ENCODE measurements at places on chromosomes 5 and 9.

DNA sequence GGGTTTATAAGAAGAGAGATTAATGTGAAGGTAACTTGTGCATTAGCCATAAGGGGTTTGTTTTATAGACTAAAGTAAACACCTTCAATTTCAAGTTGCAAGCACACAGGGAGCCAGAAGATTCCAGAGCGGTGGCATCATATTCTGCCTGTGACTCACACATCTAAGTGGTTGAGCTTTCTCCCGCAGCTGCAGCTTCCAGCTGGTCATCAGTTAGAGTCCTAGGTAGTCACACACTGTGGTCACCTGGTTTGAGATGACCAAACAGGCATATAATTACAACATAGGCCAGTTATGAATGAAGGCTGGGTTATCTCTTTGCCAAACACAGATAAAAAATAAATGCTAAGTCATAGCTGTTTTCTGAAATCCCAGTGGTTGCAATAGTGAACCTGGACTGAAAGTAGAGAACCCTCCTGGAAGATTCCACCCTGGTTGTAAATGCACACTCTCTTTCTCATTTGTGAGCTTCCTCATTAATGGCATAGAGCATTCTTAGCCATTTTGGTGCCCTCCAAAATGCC lies 171.3 kb downstream of the GDNF start:
- no peak for DNase-seq

- DNase-seq, result no peak
Observed at GRCh38 chr5:152282331-152282730, 122.7 kb downstream of the NMUR2 start.

DNA sequence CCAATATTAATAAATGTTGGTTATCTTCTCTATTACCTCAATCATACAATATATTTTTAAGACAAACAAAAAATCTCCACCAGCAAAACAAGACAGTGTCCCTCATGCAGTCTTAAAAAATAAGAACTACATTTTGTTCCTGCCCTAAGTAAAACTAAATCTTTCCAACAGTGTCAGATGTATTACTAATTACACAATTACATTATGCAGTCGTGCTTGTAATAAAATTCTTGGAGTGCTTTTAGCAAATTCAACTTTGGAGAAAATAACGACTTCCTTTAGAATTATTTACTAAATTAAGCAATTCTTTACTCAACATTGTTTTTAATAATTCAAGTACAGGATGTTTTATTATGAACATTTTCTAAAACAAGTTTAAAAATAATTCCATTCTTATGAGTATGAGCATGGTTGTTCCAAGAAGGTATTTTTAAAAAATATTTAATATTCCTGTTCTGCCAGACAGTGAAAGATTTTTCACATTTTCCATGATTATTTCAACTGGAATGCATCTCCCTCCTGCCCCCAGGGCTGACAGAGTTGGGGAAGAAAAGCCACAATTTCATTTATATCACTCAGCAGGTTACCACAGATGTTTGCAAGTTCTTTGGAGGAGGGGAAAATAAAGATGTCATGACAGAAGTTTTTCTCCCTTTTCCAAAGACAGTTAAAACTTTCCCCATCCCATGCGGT lies 137.9 kb downstream of the FAM114A2 start:
- no peak for DNase-seq

- no peak for DNase-seq
Observed at GRCh38 chr9:134024214-134024792, 978 bp upstream of the BRD3OS start.

- DNase-seq, result no peak
Observed at GRCh38 chr5:126007841-126008240, 415.4 kb upstream of the GRAMD2B start.

DNA sequence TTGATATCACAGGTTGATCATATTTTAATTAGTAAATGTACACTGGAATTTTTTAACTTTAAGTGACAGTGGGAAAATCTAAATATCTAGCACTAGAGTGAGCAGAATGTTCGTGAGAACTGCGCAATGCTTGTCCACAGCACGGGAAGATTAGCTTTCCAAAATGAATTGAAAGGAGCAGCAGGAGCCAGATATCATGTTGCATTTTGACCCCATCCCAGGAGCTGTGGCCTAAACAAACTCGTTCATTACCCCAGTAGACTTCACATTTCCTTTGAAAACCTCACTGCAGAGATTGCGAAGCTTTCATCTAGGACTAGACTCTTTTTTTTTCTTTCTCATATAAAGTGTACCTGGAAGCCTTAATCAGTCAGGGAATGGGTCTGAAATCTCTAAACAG lies 525.8 kb downstream of the CTNND2 start:
- DNase-seq, result no peak

GRCh38 chr5:35103637-35104299 lies 56.0 kb upstream of the AGXT2 start:
- DNase-seq, result no peak

GRCh38 chr5:6686915-6687409 lies 26.3 kb upstream of the TENT4A start:
- DNase-seq, result no peak

GRCh38 chr5:136053336-136054141 lies 24.8 kb downstream of the TGFBI start:
- no peak for DNase-seq

GRCh38 chr5:96146675-96147074 lies 185.0 kb upstream of the ELL2 start:
- no peak for DNase-seq

- no peak for DNase-seq
Observed at GRCh38 chr9:13991395-13991794, 322.5 kb downstream of the NFIB start.

DNA sequence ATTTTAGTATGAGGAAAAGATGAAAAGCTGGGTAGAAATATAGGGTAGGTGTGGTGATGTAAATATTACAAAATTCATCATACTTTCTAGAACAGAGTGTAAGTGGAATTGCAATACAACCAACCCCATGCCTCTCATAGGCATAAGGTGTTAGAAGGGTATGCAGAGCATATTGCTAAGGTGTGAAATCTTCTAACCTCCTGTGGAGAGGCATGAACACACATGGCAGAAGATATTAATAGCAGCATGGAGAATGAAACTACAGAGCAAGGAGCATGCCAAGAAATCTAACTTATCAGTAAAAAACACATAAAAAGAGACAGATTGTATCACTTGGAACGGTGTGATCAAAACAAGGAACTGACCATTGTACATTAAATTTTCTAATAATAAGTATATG lies 441.5 kb downstream of the CDH18 start:
- no peak for DNase-seq

GRCh38 chr5:177450667-177451424 lies 4.2 kb downstream of the PRR7 start:
- DNase-seq, result no peak

- no peak for DNase-seq
Observed at GRCh38 chr9:5760338-5760737, 72.6 kb downstream of the ERMP1 start.

GRCh38 chr5:10685115-10685521 lies 75.9 kb downstream of the DAP start:
- DNase-seq, result no peak

GRCh38 chr9:85743275-85744128 lies 1.7 kb upstream of the AGTPBP1 start:
- no peak for DNase-seq

- no peak for DNase-seq
Observed at GRCh38 chr5:27947088-27947487, 908.7 kb upstream of the CDH9 start.

GRCh38 chr5:24633715-24634325 lies 11.0 kb downstream of the CDH10 start:
- DNase-seq, result no peak

DNA sequence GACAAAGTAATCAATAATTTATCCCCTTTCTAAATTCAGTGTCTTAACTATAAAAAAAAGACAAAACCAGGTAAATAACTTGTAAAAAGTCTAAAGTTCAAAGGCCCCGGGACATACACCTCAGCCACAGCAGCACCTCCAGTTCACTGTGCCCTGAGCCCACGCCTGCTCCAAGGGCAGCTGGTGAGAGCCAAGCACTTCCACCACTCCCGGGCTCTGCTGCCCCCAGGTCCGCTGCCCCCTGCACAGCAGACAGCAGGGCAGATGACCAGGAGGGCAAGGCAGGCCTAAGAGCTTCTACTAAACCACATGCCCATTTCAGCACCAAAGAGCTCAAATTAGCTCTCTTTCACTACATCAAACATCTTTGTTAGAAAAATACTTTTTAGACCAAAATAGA lies 91.9 kb downstream of the CAMSAP1 start:
- DNase-seq, result no peak

DNA sequence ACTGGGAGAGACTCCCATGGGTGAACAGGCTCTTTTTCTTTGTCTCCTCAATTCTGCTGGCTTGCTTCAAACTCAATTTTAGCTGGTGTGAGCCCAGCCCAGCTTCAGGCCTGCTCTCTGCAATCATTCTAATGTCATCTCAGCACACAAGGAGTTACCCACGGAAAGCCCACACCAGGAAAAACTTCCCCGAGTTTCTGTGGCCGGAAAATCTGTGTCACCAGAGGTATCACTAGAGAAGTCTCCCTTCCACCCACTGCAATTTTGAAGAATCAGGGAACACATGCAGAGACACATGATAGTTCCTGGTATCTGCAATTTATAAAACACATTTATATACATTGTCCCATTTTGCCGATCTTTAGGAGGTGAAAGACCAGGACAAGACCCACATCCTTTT lies 13.5 kb upstream of the NDFIP1 start:
- no peak for DNase-seq

DNA sequence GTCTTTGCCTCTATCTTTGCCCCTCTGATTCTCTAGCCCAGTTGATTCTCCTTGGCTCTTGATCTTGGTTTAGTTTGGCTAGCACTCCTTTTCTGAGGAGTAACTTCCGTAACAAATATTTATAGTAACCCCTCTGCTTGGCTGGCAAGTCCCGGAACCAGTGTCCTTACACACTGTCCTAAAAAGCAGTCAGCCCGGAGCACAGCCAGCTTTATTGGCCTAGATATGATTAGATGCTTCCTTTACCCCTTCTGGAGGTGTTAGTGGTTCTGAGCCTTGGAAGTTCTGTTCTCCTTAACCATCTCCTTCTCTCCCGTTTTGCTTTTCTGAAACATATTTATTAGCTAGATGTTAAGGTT lies 17.0 kb upstream of the MSMP start:
- no peak for DNase-seq

DNA sequence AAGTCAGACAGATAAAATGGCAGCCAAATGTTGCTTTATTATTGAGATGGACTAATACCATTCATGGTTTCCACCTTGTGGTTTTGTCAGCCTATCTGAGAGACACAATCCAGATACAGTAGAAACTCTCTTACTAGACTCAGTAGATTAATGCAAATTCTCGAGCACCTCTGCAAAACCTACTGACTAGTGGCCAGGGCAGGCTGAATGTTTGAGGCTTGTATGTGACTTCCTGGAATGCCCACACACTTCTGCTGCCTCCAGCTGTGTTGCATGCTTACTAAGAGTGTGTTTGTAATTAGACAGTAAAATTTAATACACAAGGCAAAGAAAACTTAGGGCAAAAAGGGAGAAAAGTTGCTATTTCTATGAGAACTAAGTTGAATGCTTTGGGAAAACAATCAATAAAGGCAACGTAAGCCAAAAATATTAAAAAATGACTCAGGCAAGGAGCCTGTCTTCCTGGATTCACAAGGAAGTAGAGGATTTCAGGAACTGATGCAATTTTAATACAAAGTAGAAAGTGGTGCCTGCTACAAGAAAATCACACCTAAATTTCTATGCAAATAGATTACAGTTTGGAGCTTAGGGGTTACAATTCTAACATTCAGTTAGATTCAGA lies 30.2 kb upstream of the CCNG1 start:
- no peak for DNase-seq

GRCh38 chr5:4019009-4019769 lies 423.6 kb downstream of the IRX1 start:
- DNase-seq, result no peak

GRCh38 chr5:9069650-9070049 lies 476.2 kb downstream of the SEMA5A start:
- no peak for DNase-seq

DNA sequence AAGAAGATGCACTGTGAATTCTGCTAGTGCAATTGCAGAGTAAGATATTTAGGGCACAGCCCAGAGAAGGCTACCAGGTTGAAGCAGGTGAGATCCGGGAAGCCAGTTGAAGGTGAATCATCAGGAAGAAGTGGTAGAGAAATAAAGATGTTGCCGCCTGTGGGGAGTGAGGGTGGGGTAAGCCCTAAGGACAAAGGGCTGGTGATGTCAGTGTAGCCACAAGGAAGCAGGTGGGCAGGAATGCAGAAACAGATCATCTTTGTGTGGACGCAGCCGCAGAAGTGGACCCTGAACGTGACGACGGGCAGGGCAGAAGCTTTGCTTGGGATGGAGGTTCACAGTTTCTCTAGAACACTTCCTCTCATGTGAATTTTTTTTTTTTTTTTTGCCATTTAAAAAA lies 164.2 kb downstream of the ACTL7B start:
- no peak for DNase-seq

DNA sequence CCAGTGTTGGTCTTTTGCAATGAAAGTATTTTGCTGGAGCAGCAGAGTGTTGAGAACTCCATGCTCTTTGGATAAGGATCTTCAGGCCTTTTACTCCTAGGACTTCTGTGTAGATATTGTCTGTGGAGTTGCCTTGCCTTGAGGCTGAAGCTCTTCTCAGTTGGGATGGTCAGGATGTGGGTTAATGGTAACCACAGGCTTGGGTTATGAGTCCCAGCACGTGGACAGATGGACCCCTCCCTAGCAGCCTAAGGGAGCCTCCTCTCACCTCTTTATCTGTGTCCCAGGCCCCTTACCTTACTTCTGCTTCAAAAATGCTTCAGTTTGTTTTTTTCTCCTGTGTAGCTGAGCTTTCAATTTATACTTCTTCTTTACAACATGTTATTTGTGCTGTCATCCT lies 109.9 kb downstream of the MEGF10 start:
- no peak for DNase-seq

GRCh38 chr9:108477529-108478006 lies 378.2 kb downstream of the ACTL7B start:
- no peak for DNase-seq

DNA sequence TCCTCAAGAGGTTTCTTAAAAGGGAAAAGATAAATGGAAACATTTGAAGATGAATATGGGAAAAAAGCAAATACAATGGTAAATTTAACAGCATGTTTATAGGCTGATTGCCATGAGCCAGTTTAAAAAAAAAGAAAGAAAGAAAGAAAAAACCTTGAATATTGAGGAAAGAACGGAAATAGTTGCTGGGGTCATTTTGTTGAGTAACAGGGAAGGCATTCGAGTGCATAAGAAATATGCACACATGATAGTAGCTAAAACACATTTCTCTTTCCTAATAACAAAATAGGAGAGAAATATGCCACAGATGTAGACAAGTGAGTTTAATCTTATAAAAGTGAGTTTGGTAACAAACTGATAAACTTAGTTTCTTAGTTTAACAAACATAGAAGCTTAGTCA lies 864.6 kb upstream of the ACO1 start:
- DNase-seq, result no peak

GRCh38 chr9:10146517-10147331 lies 466.1 kb downstream of the PTPRD start:
- no peak for DNase-seq

All from KG1 (cell line).